ENCODE measurements at places on chromosomes 1 and 21. TPM values are rescaled to one million over a fixed set of nuclear protein-coding genes. Genes with fewer than 3 reads are reported as not detected.

Gene SERTAD4
- total RNA-seq: 0.33 TPM

Gene KCNJ9
- total RNA-seq: not detected

Gene LRRC53
- not detected for total RNA-seq

Gene PCBP3
- total RNA-seq: 0.67 TPM

Gene EVA1B
- 54.7 TPM for total RNA-seq

Gene LAMB3
- total RNA-seq: 2.0 TPM

Gene SLC45A1
- 1.0 TPM for total RNA-seq

Gene KIF17
- under 0.01 TPM for total RNA-seq

Gene OR2L8
- total RNA-seq: not detected
